GM12892 (cell line): ENCODE measurements at places on chromosomes 4 and X.

DNA sequence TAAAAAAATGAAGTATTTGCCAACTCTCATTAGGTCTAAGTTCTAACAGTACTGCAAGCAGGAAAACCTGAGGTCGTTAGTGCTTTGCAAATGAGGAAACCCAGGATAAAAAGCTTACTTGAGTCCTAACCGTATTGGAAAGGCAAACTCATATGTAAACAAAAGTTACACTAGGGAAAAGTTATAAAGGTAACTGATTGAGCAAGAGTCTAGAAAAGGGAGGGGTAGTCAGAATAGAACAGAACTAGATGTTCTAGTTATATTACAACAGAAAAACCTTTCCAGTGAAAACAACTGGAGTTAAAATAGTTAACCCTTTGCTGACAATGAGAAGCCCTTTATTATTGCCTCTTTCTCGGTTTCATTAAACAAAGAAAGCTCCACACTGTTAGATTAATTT, 66.4 kb upstream of the MAOA start:
- DNase-seq = no peak

GRCh38 chr4:188289531-188290125, 150.4 kb downstream of the TRIML1 start:
- no peak for DNase-seq

DNA sequence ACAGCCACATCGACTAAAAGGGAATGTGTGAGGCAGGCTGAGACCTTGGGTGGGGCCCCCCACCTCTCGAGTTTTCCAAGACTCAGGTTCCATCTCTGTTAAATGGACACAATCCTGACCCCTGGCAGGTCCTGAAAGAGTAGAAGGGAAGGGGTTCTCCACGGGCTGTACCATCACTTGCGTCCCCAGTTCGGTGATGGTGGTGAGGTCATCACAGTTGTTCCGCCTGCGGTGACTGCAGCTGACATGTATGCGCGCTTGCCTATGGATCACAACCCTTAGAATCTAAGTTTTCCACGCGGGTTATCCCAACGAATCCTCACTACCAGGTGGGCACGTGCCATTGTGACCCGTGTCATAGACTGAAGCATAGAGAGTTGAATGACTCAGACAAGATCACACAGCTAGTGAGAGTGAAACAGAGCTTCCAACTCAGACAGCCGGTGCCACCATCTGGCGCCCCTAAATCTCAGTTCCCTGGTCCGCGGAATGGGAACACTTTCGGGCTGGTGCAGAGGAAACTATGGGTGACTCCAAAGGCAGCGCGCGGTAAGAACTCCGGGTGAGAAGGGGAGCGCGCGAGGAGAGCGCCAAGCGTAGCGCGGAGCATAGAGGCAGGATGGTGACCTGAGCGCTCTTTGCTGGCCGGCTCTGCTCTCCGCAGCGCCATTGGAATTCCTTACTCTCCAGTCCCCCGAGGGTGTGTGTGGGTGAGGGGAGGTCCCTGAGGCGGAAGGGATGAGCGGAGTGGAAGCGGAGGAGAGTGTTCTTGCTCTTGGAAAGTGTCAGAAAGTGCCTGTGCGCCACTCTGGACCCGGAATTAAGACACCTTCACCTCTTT, 10.5 kb downstream of the MSX1 start:
- DNase-seq = no peak

DNA sequence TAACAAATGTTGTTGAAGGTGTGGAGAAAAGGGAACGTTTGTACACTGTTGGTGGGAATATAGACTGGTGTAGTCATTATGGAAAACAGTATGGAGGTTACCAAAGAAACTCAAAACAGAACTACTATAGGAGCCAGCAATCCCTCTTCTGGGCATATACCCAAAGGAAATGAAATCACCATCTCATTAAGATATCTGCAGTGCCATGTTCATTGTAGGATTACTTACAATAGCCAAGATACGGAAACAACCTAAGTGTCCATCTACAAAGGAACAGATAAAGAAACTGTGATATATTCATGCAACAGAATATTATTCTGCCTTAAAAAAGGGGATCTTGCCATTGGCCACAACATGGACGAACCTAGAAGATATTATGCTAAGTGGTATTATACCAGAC, 22.2 kb downstream of the APBB2 start:
- no peak for DNase-seq

DNA sequence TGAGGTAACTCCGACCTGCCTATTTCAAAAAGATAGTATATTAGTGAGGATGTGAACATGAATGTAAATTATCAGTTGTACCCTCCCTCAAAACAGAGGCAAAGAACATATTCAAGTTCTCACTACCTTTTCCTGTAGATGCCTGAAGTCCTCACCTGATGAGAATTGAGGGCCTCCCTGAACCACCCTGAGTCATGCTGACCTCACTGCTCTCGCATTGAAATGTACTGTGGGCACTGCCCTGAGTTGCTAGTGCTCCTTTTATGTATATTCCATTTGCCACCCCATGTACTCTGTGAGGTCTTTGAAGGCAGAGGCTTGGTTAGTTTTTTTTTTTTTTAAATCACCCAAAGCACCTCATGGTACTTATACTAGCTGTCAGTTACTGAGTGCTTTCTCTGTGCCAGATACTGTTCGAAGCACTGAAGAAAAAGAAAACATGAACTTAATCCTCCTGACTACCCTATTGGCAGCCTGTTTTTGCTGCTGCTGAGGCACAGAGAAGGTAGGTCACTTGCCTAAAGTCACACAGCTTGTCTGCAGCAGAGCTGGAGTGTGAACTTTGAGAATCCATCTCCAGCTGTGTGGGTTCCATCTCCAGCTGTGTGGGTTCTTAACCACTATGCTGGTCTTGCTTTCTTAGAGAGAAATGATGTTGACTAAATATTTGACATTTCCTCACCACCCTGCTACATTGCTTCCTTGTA, 253.1 kb upstream of the GPC4 start:
- DNase-seq = no peak

- no peak for DNase-seq
Measured at GRCh38 chr4:101191302-101192098, 155.8 kb downstream of the PPP3CA start.

GRCh38 chrX:134481339-134481738, 21.4 kb downstream of the HPRT1 start:
- DNase-seq = no peak

DNA sequence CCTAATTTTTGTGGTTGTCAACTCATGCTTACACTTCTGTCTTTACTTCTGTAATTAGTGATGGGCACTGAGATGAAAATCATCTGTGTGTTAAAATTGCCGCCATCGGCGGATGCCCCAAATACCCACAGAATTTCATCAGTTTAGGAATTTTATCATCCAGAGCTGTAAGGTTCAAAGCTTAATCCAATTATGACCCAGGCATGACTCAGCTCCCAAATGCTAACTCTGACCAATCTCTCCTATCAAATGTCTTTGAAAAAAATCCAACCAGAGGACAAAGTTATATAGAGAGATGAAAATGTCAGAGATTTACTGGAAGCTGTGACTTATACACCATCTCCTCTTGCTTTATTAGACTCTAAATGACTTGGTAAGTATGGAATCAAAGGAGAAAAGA, 1048.7 kb upstream of the PRKX start:
- no peak for DNase-seq

- no peak for DNase-seq
Measured at GRCh38 chr4:173332963-173333657, 1.0 kb downstream of the HMGB2 start.
